GM12891 (cell line): ENCODE measurements at places on chromosomes 1 and 21.

DNA sequence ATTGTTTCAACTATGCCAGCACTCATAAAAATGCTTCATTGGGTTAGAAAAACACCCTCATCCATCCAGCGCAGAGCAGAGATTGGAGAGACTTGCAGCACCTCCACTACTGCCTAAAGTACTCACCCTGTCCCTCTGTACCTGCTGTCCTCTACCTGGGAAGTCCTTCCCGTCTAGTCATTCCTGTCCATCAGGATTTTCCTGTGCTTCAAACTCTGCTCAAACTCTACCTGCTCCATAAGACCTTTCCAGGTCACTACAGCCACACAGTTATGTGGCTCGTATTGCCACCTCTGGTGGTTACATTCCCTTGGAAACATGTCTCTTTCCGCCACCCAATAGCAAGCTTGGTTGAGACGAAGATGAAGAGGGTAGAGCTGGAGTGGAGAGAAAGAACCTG lies 7.2 kb downstream of the OVGP1 start:
- DNase-seq = no peak

DNA sequence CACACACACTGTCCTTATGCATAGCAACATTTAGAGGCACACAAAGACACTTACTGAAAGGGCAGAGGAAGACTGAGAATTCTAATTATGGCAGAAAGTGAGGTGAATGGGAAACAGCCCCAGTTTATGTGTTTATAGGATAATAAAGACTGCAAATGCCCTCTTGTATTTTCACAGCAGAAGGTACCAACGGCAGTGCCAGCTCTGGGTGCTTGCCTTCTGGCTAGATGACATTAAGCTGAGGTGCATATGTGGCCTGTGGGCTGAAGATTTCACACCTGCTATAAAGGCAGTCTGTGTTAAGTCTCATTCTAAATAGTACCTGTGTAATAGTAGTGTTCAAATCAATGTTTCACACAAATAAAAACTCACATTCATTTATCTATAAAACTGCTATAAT lies 347.2 kb upstream of the ZRANB2 start:
- DNase-seq = no peak

DNA sequence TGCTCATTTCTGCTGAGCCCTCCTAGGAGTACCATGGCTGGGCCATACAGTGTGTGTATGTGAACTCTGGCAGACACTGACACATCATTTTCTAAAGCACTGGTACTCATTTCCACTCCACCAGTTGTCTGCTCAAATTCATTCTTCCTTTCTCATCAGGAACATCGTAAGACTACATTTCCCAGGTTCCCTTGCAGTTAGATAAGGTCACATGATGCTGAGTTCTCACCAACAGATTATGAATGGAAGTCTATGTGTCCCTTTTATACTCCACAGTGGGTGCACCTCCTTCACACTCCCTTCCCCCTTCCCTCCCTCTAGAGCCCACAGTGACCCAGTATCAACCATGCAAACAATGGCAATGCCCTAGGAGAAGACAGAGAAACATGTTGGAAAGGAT lies 38.3 kb upstream of the PAX7 start:
- DNase-seq = no peak

- DNase-seq = no peak
Measured at GRCh38 chr1:225710804-225711203, 57.9 kb upstream of the ENAH start.

DNA sequence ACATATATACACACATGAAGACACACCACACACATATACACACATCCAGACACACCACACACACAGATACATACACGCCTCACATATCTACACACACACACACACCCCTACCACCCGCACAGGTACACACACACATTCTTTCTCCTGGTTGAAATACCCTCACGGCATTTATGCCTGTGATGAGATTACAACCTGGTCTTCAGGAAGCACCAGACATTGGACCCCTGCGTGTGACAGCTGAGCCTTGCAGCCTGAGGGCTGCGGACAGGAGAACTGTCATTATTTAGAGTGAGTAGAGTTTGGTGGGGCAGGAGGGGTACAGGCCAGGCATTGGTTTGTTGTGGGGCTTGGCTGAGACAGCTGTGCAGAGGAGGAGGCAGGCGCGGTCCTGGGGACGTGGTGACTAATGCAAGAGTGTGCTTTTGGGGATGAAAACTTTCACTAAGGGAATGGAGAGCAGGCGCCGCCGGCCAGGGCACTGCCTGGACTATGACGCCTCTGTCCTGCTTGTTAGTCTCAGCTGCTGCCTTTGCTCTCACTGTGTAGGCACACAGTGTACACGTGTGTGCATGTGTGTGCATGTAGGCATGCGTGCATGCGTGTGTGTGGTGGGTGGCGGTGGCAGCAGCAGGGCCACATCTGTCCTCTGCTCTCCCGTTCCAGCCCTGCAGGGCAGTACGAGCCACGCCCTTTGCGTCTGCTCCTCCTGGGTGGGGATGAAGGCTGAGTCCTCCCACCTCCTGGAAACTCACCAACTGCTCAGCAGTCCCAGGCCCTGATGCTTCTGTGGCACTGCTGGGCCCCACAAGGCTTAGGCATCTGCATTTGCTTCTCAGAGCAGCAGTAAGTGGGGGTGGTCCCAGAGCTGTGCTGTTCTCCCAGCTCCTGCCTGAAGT lies 57.6 kb downstream of the SPSB1 start:
- DNase-seq = no peak

- DNase-seq = no peak
Measured at GRCh38 chr1:60108196-60108595, 34.6 kb upstream of the C1orf87 start.

DNA sequence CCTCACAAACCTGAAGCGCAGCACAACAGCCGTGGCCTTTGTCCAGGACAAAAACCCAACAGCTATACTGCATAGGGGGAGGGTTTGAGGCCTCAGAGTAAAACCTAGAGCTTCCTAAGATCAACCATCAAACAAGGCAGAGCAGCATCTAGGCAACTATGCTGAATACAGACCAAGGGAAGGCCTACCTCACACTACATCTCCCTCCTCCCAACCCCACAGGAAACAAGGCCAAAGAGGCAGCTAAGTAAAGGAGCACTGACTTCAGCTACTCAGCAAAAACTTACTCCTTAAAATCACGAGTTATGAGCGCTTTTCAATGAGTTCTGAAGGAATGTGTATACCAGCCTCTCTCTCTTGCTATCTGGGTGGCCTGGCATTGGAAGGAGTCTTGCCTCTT lies 12.4 kb downstream of the XKR8 start:
- DNase-seq = no peak

DNA sequence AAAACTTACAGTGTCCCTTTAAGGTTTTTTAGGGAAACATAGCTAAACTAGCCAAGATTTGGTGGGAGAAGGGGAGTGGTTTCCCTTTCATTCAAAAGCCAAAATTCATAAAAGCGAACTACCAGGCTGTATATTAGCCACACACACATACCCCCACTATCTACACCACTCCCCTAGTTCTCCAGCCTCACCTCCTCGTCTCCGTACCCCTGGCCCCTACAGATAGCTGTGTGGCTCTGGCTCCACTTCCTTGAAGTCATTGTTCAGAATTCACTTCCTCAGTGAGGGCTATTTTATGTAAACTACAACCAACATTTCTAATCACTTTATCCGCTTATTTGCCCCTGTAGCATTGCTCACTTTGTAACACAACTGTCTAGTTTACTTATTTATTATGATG lies 5.3 kb upstream of the DPH5 start:
- no peak for DNase-seq

DNA sequence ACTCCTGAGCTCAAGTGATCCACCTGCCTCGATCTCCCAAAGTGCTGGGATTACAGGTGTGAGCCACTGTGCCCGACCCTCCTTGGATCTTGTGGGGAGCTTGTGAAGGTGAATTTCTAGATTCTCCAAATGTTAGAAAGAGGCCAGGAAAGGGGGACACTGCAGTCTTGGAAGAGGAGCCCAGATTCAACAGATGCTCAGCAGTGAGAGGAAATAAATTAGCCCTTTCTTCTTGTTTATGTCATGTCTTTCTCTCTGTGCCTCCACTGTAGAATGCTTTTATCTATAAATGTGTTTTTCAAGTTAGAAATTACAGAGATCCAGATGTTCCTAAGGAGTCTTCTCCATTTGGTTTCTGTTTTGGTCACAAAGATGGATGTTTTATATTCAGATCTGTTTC lies 346.6 kb upstream of the KAZN start:
- DNase-seq = no peak

DNA sequence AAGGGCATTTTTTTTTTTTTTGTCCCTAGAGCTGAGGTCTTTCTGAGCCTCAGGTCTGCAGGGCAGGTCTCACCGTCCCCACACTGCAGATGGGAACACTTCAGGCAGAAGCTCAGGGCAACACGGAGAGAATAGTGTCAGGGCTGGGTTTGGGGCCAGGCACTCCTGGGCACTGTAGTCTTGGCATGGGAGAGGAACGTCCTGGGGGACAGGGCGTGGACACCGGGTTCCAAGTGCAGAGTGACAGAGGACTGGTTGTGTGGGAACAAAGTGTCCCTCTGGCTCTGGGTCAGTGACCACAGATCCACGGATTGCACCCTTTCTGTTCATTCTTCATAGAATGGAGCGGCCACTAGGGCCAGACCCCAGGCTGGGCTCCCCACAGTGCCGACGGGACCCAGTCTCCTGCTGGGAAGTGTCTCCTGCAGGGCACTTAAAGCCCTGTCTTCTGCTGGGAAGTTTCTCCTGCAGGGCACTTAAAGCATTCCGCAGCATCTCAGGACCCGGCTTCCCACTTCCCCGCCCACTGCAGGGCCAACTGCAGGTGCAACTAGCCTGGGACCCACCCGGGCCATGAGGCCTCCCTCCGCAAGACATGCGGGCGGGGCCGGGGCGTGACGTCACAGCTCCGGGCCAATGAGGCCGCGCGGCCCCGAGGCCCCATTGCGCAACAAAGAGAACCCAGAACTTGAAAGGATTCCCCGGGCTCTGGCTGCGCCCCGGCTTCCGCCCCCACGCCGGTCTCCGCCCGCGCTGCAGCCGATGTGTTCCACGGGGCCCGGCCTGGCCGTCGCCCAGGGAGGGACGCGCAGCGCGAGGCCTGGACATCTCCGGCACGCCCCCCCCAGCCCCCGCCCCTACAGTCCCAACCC lies 1.2 kb downstream of the GPR153 start:
- DNase-seq = peak; percentile 88

DNA sequence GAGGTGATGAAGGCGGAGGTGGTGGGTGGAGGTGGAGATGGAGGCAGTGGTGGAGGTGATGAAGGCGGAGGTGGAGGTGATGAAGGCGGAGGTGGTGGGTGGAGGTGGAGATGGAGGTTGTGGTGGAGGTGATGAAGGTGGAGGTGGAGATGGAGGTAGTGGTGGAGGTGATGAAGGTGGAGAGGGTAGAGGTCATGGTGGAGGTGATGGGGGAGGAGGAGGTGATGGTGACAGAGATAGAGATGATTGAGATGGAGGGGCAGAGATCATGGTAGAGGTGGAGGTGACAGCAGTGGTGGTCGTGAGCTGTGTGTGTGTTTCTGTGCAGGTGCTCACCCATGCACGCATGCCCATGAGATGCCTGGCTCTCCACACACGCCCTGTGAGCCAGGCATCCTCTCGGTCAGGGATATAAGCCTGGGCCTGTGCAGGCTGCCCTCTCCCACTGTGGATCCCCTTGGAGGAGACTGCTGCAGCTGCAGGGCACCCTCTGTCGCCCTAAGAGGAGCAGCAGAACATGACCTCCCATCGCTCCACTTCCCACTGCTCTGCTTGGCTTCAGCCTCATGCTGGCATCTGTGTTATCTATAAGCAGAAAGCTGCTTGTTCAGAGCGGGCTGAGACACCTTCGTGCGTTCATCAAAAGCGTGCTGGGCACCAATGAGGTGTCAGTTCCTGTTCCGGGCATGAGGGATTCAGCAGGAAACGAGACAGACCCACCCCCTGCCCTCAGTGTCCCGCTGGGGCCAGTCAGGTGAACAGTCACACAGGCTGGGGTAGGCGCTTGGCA lies 20.5 kb upstream of the NPHP4 start:
- DNase-seq = no peak

DNA sequence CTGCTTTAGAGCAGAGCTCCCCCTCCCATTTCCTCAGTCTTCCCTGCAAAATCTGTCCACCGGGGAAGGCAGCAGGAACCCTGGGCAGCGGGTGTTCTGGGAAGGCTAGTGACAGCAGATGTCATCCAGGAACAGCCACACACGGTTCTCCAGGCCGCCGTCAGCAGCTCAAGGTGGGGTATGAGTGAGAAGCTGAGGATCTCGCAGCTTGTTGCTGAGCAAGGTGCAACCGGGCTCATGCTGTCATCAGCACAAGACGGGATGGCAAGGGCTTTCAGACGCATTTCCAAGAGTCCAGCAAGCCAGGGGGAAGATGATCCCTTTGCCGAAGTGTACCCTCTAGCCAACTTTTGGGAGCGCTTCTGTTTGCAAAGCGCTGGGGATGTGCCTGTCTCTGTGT lies 23.0 kb upstream of the SPSB1 start:
- no peak for DNase-seq

DNA sequence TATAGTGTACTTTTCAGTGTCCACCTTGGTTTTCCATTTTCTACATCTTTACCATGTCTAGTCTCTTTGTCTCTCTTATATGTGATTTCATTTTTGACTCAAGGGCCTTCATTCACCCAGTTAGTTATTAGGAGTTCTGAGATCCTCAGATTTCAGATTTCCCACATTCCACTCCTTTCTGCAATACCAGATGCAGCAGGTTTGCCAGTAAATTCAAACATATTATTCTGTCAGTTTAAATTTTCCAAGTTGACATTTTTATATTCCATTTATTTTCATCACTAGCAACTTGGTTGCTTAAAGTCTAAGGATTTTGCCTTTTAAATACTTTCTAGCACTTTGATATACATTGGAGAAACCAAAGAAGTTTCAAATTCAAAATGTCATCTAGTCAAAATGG lies 42.4 kb downstream of the ABL2 start:
- no peak for DNase-seq

GRCh38 chr1:93988634-93989350 lies 79.6 kb upstream of the GCLM start:
- no peak for DNase-seq

DNA sequence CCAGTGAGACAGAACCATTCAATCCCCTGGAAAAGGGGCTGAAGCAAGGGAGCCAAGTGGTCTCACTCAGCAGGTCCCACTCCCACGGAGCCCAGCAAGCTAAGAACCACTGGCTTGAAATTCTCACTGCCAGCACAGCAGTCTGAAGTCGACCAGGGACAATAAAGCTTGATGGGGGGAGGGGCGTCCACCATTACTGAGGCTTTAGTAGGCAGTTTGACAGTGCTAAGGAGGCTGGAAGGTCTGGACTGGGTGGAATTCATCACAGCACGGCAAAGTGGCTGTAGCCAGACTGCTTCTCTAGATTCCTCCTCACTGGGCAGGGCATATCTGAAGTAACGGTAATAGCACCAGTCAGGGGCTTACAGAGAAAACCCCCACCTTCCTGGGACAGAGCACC lies 105.4 kb upstream of the GORAB start:
- no peak for DNase-seq

DNA sequence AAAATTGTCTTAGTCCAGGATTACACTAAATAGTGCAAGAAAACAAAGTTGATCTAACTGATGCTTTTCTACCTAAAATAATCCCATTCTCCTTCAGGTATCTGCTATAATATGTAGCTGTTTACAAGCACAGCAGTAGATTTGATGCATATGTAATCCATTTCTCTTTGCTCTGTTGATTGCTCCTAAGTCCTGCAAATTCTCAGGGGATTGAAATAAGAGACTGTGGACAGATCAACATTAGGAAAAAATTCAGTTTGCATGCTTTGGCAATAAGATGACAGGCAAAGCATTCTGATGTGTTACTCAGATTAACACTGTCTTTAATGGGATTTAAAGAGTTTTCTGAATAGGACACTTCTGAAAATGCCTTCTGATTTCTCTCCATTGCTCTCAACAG lies 34.7 kb downstream of the RNF11 start:
- no peak for DNase-seq

- no peak for DNase-seq
Measured at GRCh38 chr1:44777969-44778635, 2.8 kb downstream of the RPS8 start.
